Activated T-cell treated with anti-CD3 and anti-CD28 coated beads, Interleukin-2, amount 50 U/mL, for 24 hours (primary cell): ENCODE measurements at places on chromosomes 7 and 10.

- DNase-seq, result no peak
Observed at GRCh38 chr7:37180828-37181549, 267.7 kb downstream of the ELMO1 start.

DNA sequence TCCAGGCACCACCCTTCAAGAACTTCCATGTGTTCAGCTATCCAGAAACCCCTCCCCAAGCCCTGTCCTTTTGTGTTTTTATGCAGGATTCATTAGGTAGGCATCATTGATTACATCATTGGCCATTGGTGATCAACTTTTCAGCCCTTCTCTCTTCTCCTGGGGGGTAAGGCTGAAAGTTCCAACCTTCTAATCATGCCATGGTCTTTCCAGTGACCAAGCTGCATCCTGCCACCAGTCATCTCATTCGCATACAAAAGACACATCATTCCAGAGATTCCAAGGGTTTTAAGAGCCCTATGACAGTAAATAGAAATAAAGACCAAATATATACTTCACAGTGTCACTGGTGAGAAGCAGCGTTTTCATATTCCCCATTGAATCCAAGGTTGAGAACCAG is 48.2 kb downstream of the DNAJC12 start:
- no peak for DNase-seq

- DNase-seq, result peak; percentile 70
Observed at GRCh38 chr10:70458329-70459060, 17.0 kb upstream of the NODAL start.

DNA sequence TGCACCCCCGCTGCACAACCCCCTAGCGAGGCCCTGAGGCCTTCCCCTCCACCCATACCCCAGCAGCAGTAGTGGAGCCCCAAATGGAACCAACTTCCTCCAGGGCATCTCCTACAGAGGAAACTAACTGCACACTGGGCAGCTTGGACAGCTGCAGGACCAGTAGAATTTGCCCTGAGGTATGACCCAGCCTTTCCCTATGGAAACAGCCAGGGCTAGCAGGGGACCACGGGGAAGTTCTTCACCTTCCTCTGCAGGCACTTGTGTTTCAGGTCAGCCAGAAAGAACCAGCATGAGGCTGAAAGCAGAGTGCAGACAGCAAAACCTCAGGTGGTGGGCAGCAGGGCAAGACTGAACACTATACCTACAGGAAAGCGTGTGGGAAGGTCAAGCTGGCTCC is 5.7 kb upstream of the EEPD1 start:
- DNase-seq, result no peak

DNA sequence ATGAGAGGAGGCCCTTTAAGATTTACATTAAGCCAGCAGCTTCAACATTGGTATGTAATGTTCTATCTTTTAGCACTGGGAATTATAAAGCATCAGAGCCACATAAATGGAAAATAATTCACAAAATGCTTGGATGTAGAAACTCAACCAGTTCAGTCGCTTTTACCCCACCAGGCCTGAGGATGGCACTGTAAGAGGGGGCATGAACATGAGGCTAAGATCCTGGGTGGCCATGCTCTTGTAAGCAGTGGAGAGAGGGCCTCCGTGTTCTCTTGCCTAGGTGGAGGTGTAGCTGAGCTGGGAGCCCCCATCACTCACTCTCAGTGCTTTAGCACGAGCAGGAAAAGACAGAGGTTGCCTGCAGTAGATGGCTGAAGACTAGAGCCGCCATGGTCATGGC is 238.8 kb downstream of the FANK1 start:
- no peak for DNase-seq

GRCh38 chr10:48684792-48685623 is at the start of gene WDFY4:
Gene WDFY4 (plus strand): TSS chr10:48684873. CDS start chr10:48709733, 24,860 bp downstream.
- no peak for DNase-seq

- no peak for DNase-seq
Observed at GRCh38 chr7:36637417-36637816, 86.9 kb downstream of the AOAH start.

GRCh38 chr10:124273141-124273540 is 145.6 kb downstream of the OAT start:
- no peak for DNase-seq

DNA sequence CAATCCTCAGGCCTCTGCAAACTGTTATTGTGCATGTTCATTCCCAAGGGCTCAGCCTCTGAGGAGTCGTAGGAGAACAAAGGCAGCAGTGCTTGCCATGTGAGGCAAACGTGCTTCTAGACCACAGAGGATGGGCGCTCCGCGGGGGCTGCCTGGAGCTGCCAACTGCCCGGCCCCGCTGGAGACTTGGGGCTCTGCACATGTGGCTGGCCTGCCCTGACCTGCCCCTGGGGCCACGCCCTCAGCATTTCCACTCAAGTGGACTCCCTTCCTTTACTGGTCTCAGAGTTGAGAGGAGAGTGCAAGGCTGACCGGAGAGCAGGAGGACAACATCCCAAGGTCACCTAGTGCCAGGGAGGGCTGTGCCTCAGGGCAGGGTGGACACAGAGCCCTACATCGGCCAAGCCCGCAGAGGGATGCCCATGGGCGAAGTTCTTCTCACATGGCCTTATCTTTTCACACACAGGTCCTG is 222.3 kb upstream of the ZNF32 start:
- no peak for DNase-seq

DNA sequence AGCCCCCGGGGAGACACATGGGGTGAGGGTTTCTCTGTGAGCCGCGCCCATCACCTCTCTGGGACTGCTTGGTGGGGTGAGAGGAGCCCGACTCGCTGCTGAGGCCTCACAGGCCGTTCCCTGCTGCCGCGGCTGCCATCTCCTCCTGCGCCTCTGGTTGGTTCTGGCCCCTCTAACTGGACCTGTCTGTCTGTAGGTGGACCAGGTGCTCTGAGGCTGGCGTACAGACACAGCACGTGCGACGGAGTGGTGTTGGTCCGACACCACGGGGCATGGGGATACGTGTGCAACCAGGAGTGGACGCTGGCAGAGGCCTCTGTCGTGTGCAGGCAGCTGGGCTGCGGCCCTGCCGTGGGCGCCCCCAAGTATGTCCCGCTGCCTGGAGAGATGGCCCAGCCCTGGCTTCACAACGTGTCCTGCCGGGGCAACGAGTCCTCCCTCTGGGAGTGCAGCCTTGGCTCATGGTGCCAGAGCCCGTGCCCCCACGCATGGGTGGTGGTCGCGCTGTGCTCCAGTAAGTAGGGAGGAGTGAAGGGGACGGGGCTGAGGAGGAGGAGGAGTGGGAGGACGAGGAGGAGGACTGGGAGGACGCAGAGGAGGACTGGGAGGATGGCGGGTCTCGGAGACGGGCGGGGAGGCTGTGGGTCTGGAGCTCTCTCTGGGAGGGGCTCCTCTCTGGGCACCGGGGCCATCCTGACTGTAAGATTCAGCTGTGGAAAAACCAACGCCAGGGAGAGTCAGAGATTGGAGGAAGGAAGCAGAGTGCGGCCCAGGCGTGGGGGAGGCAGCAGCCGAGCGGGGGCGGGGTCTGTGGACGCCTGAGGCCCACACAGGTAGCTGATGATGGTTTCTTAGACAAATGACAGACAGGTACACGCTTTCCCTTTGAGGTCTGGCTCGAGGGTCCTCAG is 2.6 kb downstream of the SCART1 start:
- DNase-seq, result no peak

GRCh38 chr7:116548506-116548905 is 23.7 kb downstream of the CAV1 start:
- DNase-seq, result no peak

DNA sequence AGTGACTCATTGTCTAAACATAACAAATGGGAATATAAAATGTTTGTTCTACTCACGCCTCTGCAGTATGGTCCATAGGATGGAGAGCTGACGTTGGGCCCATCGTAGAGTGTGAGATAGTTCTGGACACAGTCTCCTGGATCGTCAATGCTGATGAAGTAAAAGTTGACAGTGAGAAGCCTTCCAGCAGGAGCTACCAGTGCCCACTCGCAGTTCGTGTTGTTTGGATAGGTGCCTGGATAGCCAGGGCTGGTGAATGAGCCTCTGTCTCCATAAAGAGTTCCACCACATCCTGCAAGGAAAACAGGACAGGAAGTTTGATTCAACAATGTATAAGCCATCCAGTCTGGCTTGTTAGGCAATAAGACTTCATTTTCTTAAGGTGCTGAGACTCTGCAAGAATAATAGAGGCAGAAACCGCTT is 79.6 kb downstream of the OR13A1 start:
- DNase-seq, result no peak

DNA sequence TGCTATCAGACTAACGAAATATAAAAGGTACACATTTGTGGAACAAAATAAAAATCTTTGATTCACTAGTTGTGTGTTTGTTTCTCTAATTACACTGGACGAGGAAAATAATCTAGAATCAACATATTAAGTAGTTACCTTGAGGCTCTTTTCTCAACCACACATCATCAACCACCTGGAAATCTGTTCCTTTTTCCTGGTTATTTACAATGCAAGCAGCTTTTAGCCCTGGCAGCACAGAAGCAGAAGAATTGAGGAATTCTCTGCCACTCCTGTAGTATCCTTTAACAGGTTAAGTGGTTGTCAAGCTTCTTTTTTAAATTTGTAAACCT is 23.7 kb downstream of the NUP42 start:
- no peak for DNase-seq

GRCh38 chr7:18393465-18394118 is 102.0 kb upstream of the HDAC9 start:
- no peak for DNase-seq

GRCh38 chr10:121357401-121357800 is 240.8 kb downstream of the FGFR2 start:
- no peak for DNase-seq

DNA sequence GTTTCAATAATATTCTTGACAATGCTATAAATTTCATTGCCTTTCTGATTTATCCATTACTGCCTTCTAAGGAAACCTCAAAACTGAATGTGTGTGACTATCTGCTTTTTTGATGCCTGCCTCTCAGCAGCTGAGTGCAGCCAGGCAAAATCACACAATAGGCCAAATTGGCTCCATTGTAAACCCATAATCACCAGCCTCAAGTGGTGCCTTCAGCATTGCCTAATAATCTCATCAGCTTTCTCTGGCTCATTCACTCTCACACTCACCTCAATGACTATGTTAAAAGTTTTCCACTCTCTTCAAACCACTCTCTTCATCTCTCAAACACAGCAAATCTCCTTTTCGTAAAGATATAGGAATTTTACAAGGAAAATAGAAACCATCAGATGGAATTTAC is 182.5 kb upstream of the COL1A2 start:
- no peak for DNase-seq
